ENCODE measurements at places on chromosomes 11 and 22.

DNA sequence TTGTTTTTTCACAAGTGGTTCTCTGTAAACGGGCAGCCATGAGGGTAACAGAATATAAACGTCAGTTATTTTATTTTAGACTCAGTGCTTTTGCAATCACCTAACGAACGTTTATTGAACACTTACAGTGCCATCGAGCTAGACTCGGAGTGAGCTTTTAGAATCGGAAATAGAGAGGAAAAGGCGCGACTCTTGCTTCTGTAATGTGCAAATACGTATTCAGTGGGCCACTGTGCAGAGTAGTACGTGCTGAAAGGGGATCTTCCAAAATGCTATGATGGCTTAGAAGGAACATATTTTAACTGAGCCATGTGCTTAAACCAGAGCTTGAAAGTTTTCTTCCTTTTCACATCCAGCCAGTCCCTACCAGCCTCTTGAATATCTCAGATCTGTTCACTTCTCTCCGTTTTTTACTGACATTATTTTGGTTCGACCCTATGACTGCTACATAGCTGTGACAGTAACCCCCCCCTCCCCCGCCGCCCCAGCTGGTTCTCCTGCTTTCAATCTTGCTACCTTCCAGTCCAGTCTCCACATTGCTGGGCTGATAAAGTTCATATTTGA lies 468 bp downstream of the DDIAS start:
- DNase-seq, result no peak

DNA sequence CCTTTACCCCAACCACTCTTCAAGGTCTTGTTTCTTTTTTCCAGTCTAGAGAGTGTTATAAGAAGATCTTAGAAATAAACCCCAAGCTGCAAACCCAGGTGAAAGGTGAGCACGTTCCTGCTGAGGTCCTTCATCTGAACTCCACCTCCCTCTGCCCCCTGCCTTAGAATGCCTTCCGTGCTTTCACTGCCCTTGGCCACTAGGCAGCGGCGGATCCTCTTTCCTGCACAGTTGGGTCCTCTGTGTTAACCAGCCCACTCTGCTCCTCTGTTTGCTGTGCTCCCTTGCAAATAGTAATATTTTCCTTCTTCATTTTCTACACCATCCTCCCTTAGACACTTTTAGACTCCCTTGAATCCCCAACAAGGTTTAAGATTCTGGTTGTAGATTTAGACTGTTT lies 24.3 kb downstream of the TTC12 start:
- DNase-seq, result no peak

DNA sequence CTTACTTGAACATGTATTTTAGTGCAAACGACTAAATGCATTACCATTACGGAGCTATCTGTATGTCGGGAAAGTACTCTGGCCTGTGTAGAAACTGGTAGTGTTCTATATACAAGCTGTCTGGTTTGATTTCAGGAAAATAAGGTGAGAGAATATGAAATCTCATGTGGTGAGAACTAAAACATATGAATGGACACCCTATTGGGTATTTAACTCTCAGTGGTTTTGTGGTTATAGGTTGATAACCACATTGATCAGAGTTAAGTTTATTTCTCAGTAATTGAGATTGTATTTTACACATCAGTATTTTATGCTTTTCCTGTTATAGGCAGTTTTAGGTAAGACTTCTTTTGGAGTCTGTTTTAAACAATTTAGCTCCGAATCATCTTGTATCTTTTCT lies 10.4 kb downstream of the ANO5 start:
- no peak for DNase-seq

DNA sequence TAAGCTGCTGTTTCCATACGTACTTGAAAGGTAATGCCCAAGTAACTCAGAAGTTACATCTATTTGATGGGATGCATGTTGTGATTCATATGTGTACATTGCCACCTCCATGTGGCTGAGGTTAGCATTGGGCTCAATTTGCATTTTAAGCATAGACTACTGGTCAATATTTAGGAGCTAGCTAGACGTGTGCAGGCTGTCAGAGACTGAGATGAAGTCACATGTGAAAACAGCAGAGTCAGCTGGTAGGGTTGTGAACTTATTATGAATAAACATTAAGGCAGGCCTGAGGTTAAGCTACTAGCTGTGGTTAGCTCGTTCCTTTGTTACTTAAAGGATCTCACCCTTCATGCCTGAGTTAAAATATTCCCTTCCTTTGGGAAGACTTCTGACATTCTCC lies 114.5 kb upstream of the MTNR1B start:
- no peak for DNase-seq

DNA sequence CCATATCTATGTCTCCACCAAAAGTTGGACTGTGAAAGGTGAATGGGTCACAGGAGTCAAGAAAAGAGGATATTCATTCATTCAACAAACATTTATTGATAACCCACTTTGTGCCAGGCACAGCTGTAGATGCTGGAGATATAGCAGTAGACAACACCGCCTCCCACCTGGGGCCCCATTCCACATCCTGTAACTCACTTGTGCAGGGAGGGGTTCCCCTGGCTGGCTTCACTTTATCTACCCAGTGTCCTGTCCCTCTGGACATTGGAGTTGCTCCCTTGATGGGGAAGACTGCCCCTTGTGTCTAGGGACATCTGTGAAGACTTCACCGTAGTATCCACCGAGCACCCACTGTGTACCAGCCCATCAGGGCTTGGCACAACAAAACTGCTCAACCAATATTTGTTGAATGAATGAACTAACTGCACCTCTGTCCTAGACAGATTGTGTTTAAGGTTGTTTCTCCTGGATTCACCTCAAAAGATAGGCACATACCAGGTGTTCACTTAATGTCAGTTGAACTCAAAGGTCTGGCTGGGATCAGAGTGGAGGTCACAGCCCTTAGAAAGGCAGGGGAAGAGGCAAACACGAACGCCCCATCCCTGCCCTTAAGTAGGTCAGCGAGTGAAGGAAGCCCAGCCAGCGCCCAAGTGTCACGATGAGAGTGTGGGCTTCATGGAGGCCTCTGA lies 1.4 kb upstream of the OVOL1 start:
- DNase-seq, result no peak

DNA sequence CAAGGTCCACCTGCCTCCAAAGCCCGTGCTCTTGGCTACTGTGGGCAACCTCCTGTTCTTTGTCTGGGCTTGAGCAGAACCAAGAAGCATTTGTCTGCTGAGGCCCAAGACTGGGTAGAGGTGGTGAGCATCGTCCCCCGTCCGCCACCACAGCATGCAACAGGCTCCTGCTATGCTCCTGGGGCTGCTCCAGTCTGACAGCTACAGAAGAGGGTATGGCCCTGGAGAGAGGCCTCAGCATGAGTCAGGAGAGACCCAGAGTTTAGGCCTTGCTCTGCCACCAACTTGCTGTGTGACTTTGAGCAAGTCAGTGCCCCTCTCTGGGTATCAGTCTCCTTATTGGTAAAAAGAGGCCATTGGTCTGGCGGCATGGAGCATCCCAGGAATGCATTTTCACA lies 91.2 kb downstream of the TP53I11 start:
- DNase-seq, result no peak

DNA sequence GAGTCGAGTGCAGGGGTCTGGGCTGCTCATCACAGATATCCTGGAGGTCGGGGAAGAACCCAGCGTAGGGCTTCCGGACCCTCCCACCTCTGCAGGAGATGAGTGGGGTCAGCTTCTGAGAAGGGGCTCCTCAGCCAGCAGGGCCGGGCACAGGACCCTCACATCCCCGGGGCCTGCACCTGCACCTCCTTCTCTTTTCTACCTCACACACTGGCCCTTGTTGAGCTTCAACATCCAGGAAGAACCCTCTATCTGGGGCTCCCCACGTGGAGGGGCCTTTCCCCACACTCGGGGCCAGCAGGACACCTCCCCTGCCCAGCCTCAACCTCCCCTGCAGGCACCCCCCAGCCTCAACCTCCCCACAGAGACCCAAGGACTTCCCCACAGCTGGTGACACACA lies 299.4 kb downstream of the CTTN start:
- DNase-seq, result no peak

DNA sequence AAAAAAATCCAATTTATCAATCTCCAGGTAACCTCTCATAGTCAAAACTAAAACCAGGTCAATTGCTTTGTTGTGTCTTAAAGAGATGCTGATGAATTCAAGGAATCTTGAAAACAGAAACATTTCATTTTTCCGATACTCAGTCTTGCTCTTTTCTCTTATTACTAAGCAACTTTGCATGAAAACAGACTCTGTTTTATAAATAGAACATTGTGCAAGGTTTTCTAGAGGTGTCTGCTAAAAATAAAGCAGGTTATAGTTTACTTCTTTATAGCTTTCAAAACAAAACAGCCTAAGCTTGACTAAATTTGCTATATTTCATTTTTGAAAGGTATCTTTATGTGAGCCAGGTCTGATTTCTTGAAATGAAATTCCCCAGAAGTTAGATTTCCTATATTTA lies 109.3 kb downstream of the ARL14EP start:
- no peak for DNase-seq

DNA sequence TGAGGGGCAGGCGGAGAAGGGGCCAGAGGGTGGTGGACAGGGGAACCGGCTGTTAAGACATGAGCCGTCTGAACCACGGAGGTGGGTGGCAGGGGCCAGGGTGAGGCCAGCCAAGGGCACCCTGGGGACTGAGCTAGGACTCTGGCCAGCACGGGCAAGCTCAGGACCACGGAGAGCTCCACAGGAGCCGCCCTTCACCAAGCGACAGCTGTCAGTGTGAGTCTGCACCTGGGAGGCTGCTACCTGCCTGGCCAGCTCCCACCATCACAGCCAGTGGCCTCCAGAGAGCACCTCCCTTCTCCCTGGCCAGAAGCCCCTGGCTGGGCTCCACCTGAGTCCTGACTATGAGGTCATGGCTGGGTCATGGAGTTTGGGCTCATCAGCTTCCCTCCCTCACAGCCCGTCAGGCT lies 21.6 kb downstream of the MGAT3 start:
- no peak for DNase-seq

- no peak for DNase-seq
Observed at GRCh38 chr11:46916286-46917108, 1.9 kb downstream of the LRP4 start.

DNA sequence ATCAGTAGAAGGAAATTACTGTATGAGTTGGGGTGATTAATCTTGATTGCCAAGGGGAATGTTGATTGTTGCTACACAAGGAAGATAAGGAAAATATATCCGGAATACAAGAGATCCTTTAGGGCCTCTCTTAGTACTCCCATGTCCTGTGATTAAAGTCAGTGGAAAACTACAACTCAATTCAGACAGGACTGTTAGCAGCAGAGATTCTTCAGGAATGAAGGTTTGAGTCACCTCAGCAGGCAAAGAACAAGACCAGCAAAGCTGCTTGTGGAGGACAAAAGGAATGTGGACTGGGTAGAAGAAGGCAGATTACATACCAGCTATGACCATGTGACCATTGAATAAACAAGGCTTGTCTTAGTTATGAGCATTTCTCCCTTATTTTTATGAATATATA lies 478.2 kb downstream of the BUD13 start:
- no peak for DNase-seq

GRCh38 chr11:2704896-2705606 lies 5.3 kb upstream of the KCNQ1OT1 start:
- DNase-seq, result no peak
